ENCODE measurements at places on chromosomes 1 and 21. TPM values are rescaled to one million over a fixed set of nuclear protein-coding genes. Genes with fewer than 3 reads are reported as not detected.

- DNase-seq: no peak
Measured at GRCh38 chr21:42426424-42426823, 22.7 kb downstream of the UBASH3A start.

DNA sequence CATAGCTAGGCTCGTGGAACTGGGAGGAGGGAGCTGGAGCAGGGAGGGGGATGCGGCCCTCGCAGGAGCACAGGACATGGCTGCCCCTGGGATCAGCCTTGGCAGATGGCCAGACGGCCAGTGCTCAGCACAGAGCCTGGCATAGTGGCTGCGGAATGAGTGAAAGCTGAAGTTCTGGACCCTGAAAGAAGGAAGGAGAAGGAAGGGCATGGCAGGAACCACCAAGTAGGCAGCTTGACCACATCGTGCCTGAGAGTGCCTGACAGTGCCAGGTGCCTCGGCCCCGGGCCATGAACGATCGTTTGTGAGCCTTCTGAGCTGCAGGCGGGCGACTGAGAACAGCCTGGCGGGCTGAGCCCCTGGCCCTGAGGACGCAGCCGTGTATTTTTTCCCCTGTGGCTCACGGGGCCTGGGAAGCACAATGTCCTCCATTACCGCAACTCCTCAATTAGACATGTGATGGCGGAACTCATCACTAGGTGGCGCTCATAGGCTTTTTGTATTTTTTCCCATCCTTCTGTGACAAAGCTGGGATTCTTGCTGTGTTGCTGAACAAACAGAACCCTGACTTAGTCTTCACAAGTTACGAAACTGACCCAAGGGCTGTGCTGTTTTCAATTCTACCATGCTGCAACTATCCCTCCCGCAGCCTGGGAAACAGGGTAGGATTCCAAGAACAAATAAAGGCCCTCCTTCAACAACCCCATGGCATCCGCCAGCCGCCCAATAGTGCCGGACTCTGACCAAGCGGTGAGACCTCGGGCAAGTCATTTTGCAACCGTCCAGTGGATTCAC is 29.9 kb upstream of the TMEM61 start:
- DNase-seq: peak; percentile 92

The AMY2A gene
- not detected for polyA plus RNA-seq

The DYNLT5 gene
- polyA plus RNA-seq: 1.7 TPM

- DNase-seq: peak; percentile 99
Measured at GRCh38 chr1:91569411-91570119, 68.9 kb downstream of the CDC7 start.

The MROH9 gene
- polyA plus RNA-seq: not detected

- DNase-seq: peak; percentile 87
Measured at GRCh38 chr1:154961207-154962155, at the start of gene PYGO2. Gene PYGO2 (minus strand): TSS chr1:154961782. CDS start chr1:154961576, 206 bp downstream.

DNA sequence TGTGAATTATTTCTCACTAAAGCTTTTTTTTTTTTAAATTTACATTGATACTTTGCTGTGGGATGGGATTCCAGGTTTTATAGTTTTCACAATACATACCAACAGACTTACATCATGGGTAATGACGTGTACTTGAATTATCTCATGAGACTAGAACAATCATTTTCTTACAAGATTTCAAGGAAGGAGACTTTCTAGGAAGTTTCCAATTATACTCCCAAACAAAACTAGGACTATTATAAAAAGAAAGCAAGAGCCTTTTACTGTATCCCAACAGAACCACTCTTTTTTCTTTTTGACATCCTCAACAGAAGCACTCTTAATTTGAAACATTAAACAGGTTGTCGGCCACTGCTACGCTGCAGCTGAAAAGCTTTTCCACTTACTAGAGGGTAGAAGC is 48.7 kb downstream of the TESK2 start:
- peak; percentile 60 for DNase-seq

Data from GM23248 (cell line).